Activated CD4-positive, alpha-beta T cell treated with anti-CD3 and anti-CD28 coated beads for 4 hours (primary cell): ENCODE measurements at places on chromosomes 3 and 15.

DNA sequence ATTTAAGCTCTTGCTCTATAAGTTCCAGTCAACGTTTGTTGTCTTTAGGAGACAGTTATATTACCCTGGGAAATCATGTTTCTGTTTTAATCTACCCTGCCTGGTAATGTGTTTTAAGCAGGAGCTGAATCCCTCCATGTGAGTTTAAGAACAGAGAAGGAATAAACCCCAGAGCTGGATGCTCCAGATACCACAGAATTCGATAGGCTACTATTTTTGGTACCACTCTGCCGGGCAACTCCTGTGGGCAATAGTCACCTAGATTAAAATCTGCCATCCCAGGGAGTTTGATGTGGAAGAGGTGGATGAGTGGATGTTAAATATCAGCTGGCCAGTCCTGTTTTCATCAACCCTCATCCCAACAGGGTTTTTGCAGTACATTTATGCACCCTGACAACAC, 20.4 kb downstream of the NUDT16 start:
- DNase-seq = no peak

GRCh38 chr15:31402003-31402402, 75.4 kb downstream of the KLF13 start:
- DNase-seq = no peak

DNA sequence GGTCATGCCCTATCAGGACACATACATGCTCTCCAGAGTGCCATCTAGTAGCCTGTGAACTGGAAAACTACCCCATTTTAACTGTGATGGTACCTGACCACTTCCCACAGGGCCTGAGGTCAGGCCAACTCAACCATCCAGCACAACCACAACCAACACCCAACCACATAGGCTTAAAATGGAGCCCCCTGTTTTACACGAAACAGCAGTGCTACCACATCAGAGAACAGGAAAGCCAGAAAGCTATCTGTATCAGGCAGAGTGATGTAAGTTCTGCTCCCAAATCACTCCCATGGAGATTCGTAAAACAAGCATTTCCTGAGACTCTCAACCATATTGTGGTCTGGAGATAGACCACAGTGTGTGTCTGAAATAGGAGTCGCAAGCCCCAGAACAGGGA, 1017.3 kb upstream of the EPHA6 start:
- DNase-seq = no peak

DNA sequence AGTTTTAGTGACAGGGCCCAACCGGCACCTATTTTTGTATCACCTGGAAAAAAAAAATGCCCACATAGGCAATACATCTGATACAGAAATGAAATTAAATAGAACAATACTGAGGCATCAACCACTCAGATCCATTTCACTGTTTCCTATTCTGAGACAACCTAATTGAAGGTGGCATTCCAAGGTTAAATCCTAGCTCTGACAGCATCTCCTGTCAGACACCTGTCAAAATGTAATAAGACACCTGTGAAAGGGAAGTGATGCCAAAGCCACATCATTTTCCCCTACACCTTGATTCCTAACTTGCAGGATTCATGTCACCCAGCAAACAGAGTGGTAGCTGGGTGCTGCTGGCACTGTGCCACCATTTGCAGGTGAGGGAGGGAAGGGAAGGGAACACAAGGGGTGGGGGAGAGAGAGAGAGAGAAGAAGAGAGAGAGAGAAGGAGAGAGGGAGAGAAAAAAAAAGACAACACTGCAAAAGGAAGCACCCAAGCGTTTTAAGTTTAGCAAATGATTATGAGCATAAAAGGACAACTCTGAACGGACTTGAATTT, 1044.6 kb upstream of the CFAP20DC start:
- no peak for DNase-seq

GRCh38 chr3:186724911-186725310, 7.8 kb downstream of the KNG1 start:
- DNase-seq = no peak

DNA sequence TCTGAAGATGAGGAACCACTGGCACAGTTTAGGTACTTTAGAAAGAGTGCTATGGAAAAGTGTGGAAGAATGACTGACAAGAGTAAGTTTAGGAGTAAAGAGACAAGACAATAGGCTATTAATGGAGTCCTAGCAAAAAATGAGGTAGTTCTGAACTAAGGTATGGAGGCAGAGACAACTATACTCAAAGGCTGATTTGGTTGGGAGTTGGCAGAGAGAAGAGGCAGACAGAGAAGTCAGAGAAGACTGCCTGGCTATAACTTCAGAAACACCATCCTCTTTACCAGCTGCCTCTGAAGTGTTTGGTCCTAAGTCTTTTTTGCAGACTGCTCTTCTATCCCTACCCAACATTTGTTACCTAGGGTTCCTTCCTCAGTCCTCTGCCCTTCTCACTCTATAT, 19.2 kb downstream of the DYNC1LI1 start:
- DNase-seq = no peak

- no peak for DNase-seq
Measured at GRCh38 chr3:63927422-63928280, 15.5 kb upstream of the SCAANT1 start.

DNA sequence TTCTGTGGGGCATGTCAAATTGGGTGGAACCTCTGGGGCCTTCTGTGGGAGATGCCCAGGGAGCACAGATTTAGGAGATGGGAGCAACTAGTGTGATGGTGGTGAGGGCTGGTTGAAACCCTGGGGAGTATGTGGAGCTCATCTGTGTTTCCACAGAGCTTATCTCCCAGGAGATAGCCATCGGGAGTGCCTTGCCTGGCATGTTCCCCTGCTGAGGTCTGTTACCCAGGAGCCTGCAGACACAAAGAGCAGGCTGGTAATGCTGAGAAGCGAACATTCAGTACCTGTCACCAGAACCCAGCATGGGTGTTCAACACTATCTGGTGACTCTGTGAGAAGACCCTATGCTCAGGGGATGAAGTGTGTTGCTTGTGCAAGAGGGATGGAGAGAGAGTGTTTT, 85.0 kb downstream of the CLSTN2 start:
- DNase-seq = no peak

GRCh38 chr15:64702816-64703631, 72.4 kb downstream of the RBPMS2 start:
- peak; percentile 95 for DNase-seq

DNA sequence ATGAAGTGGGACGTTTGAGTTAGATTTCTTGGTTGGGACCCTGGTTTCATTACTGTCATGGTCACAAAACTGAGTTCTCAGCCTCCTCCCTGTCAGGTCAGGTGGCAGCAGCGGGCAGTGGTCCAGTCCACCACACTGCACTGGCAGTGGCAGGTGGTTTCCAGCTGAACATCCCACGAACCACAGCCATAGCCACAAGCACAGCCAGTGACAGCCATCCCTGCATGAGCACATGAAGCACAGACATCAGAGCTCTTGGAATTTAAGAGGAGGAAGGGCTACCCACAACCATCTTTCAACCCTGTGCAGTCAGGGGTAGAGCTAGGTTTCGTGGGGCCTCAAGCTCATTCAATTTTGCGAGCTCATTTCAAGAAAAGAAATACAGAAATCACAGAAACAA, 1.5 kb downstream of the RETNLB start:
- DNase-seq = no peak

GRCh38 chr3:56857178-56857577, 55.4 kb upstream of the ARHGEF3 start:
- DNase-seq = no peak

DNA sequence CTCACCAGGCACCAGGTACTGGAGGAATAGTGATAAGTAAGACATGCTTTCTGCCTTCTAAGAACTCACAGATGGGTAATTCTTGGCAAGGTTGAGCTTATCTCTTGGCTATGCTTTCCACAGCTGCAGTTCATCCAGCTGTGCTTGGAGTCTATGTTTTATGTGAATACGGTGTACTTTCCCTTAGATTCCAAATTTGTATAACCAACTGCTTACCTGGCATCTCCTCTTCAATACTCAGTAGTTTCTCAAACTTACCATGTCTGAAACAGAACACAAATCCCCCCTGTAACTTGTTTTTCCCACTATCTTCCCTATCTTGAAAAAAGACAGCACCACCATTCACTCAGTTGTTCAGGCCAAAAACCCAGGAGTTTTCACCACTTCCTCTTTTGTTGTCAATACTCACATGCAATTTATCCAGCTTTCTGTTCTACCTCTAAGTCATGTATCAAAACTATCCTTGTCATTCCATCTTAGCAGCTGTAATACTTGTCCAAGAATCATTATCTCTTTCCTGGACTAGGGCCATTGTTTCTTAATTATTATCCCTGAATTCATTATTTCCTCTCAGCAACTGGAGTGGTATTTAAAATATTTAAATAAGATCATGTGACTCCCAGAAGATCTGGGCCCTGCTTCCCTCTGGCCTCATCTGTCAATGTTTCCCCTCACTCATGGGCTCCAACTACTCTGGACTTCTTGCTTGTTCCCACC, 32.6 kb downstream of the COL6A5 start:
- no peak for DNase-seq

GRCh38 chr3:27349832-27350231, 19.4 kb downstream of the NEK10 start:
- no peak for DNase-seq

- DNase-seq = no peak
Measured at GRCh38 chr3:139945386-139945785, 10.4 kb downstream of the CLSTN2 start.

- no peak for DNase-seq
Measured at GRCh38 chr15:62658498-62658897, 384.0 kb upstream of the TPM1 start.
